Chondrocyte (in vitro differentiated cells): ENCODE measurements at places on chromosomes 16 and 17. TPM values are rescaled to one million over a fixed set of nuclear protein-coding genes. Genes with fewer than 3 reads are reported as not detected.
A peak's percentile ranks its signal among the peaks of the same experiment; 100 is the strongest.

LRRC36 gene
- total RNA-seq: 0.20 TPM in 1 of 3 replicates, not detected in the others

CACNG3 gene
- not detected in 3 replicates for total RNA-seq

PSKH1 gene
- 33.1 to 38.9 TPM (median 35.9 TPM) in 3 replicates for total RNA-seq

TNFRSF17 gene
- not detected in 3 replicates for total RNA-seq

CACNB1 gene
- 22.6 to 25.5 TPM (median 24.1 TPM) in 3 replicates for total RNA-seq

PERCC1 gene
- total RNA-seq: not detected in 3 replicates

ABCA6 gene
- 0.26 to 0.46 TPM (median 0.30 TPM) in 3 replicates for total RNA-seq

KRTAP4-9 gene
- total RNA-seq: not detected in 3 replicates

CRYBA1 gene
- total RNA-seq: not detected in 3 replicates

AATK gene
- 0.48 to 0.67 TPM (median 0.51 TPM) in 3 replicates for total RNA-seq

SLC38A8 gene
- total RNA-seq: not detected in 3 replicates

B9D1 gene
- 9.4 to 22.0 TPM (median 9.9 TPM) in 3 replicates for total RNA-seq

IRX5 gene
- total RNA-seq: 1.0 to 2.5 TPM (median 1.5 TPM) in 3 replicates

TMC8 gene
- 0.40 to 0.97 TPM in 2 of 3 replicates, not detected in the other for total RNA-seq

SOX8 gene
- 0.10 to 0.15 TPM (median 0.15 TPM) in 3 replicates for total RNA-seq

WFIKKN1 gene
- 0.36 to 0.56 TPM (median 0.47 TPM) in 3 replicates for total RNA-seq

RNF43 gene
- total RNA-seq: 0.10 to 0.46 TPM (median 0.15 TPM) in 3 replicates

DNA sequence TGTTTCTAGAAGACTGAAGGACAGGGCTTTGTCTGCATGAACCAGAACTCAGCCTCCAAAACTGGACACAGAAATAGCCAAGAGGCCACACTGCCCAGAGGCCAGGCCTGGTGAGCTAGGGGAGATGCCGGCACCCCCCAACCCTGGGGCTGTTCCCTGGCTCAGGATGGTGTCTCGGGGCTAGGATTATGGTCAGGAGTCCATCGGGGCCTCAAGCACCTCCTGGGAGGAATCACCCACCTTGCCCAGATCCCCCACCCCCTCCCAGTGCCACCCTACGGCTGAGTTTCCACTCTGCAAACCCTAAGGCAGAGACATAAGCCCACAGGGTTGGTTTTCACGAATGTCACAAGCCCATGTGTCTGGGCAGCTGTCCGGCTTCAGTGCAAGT, 37.2 kb downstream of the SLC7A5 start:
- peaks cover 7% of the 10 kb centered on the region for H3K4me1 ChIP-seq
- H3K4me3 ChIP-seq: no peak overlapping the region
- DNase-seq: no peak
- no peaks in the 10 kb centered on the region for H3K27me3 ChIP-seq
- H3K36me3 ChIP-seq: peaks cover 37% of the 10 kb centered on the region

DNA sequence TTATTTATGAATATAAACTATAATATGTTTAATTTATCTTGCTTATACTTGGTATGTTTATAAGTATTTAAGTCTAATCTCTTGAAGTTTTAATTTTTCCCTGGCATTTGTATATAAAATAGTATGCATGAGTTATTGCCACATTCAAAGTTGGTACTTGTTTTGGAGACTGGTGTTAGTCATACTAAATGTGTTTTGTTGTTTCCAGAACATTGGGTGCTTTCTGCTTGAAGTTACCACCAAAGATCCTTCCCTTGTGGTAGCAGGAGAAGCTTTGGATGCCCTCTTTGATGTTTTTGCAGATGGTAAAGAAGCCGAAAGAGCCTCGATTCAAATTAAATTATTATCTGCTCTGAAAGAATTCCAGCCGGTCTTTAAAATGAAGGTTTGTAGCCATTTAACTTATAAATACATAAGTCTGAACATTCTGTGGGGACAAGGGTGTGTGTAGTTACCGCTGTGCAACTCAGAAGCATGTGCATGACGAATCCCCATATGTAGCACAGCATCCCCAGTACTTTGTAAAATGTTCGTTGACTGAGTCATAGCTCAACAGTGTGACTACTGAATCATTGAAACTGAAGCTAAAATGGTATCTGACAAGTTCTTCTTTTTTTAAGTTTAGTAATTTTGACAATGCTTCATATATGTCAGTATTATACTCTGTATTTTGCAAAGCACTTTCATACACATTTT, 36.4 kb downstream of the HEATR3 start:
- no peaks in the 10 kb centered on the region for H3K27me3 ChIP-seq
- H3K27ac ChIP-seq: peak overlapping the region; percentile 9
- H3K4me1 ChIP-seq: peaks cover 4% of the 10 kb centered on the region
- DNase-seq: no peak
- peaks cover 25% of the 10 kb centered on the region for H3K36me3 ChIP-seq

DNA sequence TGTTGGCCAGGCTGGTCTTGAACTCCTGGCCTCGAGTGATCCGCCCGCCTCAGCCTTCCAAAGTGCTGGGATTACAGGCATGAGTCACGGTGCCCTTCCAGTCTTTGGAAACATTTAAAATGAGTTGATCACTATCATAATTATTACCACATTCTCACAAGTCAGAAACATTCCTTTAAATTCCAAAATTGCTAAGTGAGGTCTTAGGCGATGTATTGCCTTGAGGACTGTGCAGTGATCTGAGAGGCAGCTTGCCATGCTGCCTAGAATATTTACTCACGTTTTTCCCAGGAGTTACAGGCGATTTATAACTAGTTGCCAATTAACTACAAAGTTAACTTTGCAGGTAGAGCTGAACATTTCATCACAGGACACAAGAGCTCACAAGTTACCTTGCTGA, 5.7 kb upstream of the ATXN1L start:
- no peaks in the 10 kb centered on the region for H3K27me3 ChIP-seq
- H3K4me1 ChIP-seq: peaks cover 2% of the 10 kb centered on the region
- no peak overlapping the region for H3K4me3 ChIP-seq

DNA sequence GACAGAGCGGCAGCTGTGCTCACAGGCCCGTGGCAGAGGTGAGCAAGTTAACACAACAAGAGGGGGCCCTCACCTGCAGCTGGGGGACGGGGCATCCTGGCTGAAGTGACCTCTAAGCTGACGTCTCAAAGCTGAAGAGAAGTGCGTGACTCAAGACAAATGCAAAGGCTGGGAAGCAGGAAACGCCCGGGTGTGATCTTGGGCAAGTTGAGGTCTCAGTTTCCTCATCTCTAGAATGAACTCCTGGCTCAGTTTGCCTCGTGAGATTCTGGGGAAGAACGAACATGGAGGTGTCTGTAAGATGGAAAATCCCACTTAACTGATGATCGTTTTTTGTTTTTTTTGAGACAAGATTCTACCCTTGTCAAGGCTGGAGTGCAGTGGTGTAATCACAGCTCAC, 40.1 kb upstream of the C1QL1 start:
- no peak overlapping the region for H3K27ac ChIP-seq
- H3K27me3 ChIP-seq: peaks cover 9% of the 10 kb centered on the region
- no peaks in the 10 kb centered on the region for H3K36me3 ChIP-seq

DNA sequence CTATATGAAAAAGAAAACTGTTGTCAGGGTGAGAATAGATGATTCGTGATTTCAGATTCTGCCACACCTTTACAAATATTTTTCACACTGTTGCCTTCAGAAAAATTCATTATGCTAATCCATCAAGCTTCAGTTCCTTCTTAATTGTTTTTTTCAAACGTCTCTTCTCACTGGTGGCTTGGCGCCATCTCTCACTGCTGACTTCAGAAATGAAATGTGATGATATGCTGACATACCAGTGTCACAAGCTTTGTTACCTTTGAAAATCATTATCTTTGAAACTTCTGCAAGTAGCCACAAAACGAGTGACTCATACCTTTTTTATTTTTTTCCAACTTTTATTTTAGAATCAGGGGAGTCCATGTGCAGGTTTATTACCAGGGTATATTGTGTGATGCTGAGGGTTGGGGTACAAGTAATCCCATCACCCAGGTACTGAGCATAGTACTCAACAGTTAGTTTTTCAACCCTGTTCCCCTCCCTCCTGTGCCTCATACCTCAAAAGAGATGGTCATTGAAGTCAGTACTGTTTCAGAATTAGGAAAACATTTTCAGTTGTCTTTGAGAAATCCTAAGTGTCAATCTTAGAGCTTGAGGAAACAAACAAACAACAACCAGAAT, 14.0 kb upstream of the KRT222 start:
- peaks cover 64% of the 10 kb centered on the region for H3K27me3 ChIP-seq
- no peaks in the 10 kb centered on the region for H3K4me1 ChIP-seq
- H3K36me3 ChIP-seq: no peaks in the 10 kb centered on the region
- no peak overlapping the region for H3K4me3 ChIP-seq
- H3K27ac ChIP-seq: no peak overlapping the region

DNA sequence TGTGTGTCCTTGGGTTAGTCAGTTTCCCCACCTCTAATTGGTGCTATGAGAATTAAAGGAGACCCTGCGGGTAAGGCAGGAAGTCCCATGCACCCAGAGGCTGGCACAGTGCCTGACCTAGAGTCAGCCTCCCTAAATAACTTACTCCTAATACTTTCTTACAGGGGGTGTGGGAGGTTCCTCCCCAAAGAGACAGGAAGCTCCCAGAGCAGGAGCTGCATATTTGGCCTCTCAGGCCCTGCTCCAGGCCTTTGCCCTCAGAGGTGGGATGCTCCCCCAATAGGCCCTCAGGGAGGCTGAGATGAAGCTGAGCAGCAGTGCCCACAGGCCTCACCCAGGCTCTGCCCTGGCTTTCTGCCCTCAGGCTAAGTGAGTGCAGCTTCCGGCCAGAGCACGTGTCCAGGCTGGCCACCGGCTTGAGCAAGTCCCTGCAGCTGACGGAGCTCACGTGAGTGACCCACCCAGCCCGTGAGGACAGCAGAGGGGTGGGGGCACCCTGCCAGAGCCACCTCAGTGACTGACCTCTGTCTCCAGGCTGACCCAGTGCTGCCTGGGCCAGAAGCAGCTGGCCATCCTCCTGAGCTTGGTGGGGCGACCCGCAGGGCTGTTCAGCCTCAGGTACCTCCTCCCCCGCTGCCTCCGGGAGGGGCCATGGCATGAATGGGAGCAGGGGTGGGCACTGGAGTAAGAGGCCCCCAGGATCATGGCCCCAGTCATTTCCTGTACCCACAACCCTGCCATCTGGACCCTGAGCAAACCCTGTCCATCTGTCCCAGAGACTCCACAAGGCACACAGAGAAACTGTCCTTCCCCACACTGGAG, 31.1 kb upstream of the CPNE2 start:
- no peaks in the 10 kb centered on the region for H3K27me3 ChIP-seq
- no peaks in the 10 kb centered on the region for H3K36me3 ChIP-seq
- H3K27ac ChIP-seq: peak overlapping the region; percentile 83
- DNase-seq: no peak
- peaks cover 19% of the 10 kb centered on the region for H3K4me1 ChIP-seq

- peaks cover 32% of the 10 kb centered on the region for H3K36me3 ChIP-seq
- H3K4me1 ChIP-seq: no peaks in the 10 kb centered on the region
- DNase-seq: no peak
- no peak overlapping the region for H3K4me3 ChIP-seq
- no peak overlapping the region for H3K27ac ChIP-seq
- no peaks in the 10 kb centered on the region for H3K27me3 ChIP-seq
Measured at GRCh38 chr17:45271603-45272002, 9.7 kb upstream of the SPATA32 start.

- no peak for DNase-seq
- H3K27ac ChIP-seq: peak overlapping the region; percentile 88
- H3K27me3 ChIP-seq: no peaks in the 10 kb centered on the region
- H3K36me3 ChIP-seq: no peaks in the 10 kb centered on the region
- H3K4me1 ChIP-seq: peaks cover 52% of the 10 kb centered on the region
Measured at GRCh38 chr17:77420095-77420803, 279.5 kb downstream of the SEC14L1 start.

DNA sequence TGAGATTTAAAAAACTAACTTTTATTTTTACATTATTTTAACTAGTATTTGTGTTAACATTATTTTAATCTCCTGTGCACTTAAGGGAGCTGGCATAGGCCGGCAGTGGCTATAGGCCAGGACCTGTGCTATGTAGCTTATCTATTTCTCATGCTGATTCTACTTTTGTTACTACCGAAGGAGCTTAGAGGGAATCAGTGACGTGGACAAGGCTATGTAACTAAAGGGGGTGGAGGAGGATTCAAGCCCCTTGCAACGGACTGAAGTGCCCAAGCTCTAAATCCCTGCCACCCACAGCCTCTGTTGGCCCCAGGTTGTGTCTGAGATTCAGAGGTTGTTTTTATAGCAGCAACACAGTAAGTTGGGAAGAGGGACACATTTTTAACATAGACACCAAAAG, 356.4 kb downstream of the WWOX start:
- peaks cover 21% of the 10 kb centered on the region for H3K4me1 ChIP-seq
- H3K36me3 ChIP-seq: no peaks in the 10 kb centered on the region
- DNase-seq: no peak
- H3K27me3 ChIP-seq: no peaks in the 10 kb centered on the region
- H3K27ac ChIP-seq: no peak overlapping the region
- no peak overlapping the region for H3K4me3 ChIP-seq

DNA sequence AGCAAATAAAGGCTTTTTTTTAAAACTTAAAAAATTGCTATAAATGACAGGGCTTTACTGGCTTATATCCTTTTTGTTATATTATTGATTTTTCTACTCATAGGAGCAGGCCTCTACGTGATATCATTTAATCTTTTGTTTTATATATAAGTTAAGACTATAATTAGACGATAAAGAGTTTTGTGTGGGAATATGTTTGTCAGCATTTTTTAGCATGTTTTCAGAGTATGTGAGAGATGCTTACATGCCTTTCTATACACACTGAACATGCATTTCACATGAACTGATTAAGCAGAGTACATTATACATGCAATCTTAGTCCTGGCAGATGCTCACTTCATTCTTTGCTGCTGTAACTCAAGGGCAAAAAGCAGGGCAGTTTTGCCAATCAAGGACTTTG, 7.7 kb upstream of the KRT222 start:
- peaks cover 1% of the 10 kb centered on the region for H3K36me3 ChIP-seq
- no peak overlapping the region for H3K27ac ChIP-seq
- no peaks in the 10 kb centered on the region for H3K4me1 ChIP-seq
- DNase-seq: no peak

DNA sequence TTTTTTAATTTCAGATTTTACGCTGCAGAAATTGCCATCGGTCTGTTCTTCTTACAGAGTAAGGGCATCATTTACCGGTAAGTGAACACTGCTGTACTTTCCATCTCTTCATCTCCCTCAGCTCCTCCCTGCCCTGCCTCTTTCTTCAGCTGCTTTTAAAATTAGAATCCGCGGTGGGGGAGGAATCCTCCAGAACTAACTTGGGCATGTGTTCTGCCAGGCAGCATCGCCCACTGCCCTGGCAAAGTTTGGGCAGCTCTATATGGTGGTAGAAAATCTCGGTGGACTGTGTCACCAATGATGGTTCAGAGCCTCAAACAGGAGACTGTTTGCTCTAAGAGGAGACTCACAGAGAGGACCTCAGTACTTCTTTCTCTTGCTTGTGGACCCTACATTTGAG, 81.6 kb upstream of the CACNG3 start:
- no peak for DNase-seq
- H3K27me3 ChIP-seq: no peaks in the 10 kb centered on the region
- no peaks in the 10 kb centered on the region for H3K4me1 ChIP-seq
- no peak overlapping the region for H3K27ac ChIP-seq

DNA sequence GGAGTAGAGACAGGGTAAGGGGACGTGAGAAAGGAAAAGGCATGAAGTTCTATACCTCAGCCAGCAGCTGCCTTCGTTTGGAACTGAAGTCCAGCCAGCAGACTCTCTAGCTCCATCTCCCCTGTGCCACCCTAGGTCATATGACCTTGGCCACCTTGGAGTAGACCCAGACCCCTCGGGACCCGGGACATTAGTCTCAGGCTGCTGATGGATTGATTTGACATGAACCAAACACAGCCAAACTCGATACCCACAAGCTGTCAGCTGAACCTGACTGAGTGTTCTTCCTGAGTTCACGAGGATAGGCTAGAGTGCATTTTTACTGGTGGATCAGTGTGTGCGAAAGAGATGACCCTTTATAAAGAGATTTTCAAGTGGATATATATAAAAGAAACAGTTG, 68.5 kb downstream of the YPEL2 start:
- H3K27me3 ChIP-seq: no peaks in the 10 kb centered on the region
- no peak overlapping the region for H3K4me3 ChIP-seq
- H3K36me3 ChIP-seq: peaks cover 44% of the 10 kb centered on the region
- DNase-seq: no peak

GRCh38 chr17:17351356-17351891, 48.3 kb downstream of the NT5M start:
- H3K4me3 ChIP-seq: no peak overlapping the region
- peaks cover 9% of the 10 kb centered on the region for H3K4me1 ChIP-seq
- no peak for DNase-seq
- H3K36me3 ChIP-seq: no peaks in the 10 kb centered on the region
- no peak overlapping the region for H3K27ac ChIP-seq
